ENCODE measurements at places on chromosomes 4 and X.

- DNase-seq = no peak
Measured at GRCh38 chr4:32658019-32658418, 1937.8 kb downstream of the PCDH7 start.

GRCh38 chrX:14697451-14697850, 168.1 kb downstream of the GLRA2 start:
- DNase-seq = no peak

DNA sequence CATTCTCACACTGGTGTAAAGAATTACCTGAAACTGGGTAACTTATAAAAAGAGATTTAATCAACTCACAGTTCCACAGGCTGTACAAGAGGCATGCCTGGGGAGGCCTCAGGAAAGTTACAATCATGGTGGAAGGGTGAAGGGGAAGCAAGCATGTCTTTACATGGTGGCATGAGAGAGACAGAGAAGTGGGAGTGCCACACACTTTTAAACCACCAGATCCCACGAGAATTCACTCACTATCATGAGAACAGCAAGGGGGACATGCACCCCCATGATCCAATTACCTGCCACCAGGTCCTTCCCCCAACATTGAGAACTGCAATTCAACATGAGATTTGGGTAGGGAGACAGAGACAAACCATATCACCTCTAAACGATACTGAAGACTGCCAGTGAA, 23.0 kb downstream of the EPGN start:
- DNase-seq = no peak

DNA sequence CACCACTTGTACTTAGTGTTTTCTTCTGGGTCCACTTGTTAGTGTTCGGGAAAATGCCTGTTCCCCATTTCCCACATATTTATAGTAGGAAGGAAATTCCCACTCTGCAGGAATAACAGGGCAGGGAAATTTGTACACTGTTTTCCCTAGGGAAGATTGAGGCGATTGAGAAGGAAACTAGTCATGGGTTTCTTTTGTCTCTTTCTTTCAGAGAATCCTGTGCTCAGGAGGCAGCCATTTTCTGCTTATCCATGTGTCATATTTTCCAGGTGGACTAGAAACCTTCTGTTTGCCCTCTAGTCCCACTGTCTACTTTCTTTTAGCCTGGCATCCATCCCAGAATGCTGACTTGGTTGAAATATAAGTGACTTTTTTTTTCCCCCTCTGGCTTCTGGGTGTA, 299.1 kb upstream of the ANKRD50 start:
- no peak for DNase-seq

GRCh38 chrX:123271902-123272301, 87.8 kb downstream of the GRIA3 start:
- no peak for DNase-seq

- no peak for DNase-seq
Measured at GRCh38 chr4:101682946-101683345, 107.6 kb upstream of the BANK1 start.

- DNase-seq = no peak
Measured at GRCh38 chrX:133171962-133172708, 46.0 kb downstream of the TFDP3 start.

- no peak for DNase-seq
Measured at GRCh38 chr4:118790544-118790943, 45.4 kb downstream of the SEC24D start.

DNA sequence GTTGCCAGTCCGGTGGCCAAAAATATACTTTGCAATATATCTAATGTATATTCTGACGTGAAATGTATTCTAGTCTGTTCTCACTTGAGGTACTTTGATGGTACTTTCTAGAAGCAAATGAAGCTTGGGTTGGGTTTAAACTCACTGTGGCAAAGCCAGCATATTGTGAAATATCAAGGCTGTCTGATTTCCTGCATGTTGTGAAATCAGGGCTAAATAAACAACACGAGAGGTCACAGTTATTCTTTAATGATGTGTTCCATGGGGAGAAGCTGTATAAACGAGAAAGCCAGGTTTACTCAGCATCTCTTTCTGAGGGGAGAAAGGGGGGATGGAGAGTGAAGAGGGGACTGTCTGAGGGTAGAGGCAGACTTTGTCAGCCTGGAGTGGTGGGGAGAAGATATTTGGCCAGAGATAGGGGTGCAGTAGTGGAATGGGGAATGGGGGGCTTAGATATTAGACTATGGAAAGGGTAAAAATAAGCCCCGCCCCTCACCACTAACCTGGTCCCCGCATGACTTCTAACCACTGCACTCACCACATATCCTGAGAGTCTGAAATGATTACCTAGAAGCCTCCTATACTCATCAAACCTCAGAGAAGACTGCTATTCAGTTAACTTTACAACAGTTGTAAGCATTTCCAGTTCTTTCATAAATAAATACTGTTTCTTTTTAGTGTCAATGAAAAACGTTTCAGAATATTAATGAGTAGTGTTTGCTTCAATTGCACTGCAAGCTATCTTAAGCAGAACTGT, 5.9 kb upstream of the SCARB2 start:
- no peak for DNase-seq

- DNase-seq = no peak
Measured at GRCh38 chrX:30971774-30972603, 82.9 kb upstream of the TAB3 start.

GRCh38 chr4:172096786-172097185, 283.6 kb downstream of the GALNTL6 start:
- no peak for DNase-seq

DNA sequence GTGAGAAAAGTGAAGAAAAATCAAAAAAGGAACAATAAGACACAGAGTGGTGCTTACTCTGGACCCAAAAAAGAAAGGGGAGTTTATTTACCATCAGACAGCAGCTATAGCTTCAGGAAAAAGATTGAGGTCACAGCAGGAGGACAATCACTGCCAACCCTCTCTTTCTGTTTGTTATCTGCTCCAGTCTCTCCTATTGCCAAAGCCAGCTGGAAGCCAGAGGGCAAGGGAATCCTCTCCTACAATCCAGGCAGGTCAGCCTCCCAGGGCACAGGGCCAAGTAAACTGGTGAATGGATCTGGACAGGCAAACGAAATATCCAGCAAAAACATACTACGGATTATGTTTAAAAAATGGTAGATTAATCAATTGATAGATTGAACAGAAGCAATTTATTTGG, 306.9 kb upstream of the SLIT2 start:
- no peak for DNase-seq

- DNase-seq = no peak
Measured at GRCh38 chr4:8185930-8186329, 13.2 kb upstream of the SH3TC1 start.

- no peak for DNase-seq
Measured at GRCh38 chr4:3724319-3725231, 41.6 kb upstream of the ADRA2C start.

GRCh38 chrX:69813677-69814076, 197.8 kb downstream of the EDA start:
- no peak for DNase-seq

DNA sequence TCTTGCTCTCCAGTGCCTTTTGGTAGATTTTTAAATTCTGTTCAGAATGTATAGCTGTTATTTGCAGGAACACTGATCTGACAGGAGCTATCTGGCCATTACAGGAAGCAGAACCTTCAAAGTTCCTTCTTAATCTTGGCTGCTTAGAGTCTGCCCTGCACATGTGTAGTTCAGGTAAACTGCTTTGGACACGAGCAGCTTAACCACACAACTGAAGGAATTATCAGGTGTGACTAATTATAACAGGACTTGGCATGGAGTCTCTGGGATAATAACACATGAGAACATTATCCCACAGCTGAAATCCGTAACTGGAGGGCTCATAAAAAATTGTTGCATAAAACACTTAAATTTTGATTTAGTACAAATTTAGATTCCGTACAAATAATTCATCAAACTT, 11.6 kb upstream of the ING2 start:
- DNase-seq = no peak

- DNase-seq = no peak
Measured at GRCh38 chr4:40507977-40508376, 121.7 kb downstream of the RBM47 start.

DNA sequence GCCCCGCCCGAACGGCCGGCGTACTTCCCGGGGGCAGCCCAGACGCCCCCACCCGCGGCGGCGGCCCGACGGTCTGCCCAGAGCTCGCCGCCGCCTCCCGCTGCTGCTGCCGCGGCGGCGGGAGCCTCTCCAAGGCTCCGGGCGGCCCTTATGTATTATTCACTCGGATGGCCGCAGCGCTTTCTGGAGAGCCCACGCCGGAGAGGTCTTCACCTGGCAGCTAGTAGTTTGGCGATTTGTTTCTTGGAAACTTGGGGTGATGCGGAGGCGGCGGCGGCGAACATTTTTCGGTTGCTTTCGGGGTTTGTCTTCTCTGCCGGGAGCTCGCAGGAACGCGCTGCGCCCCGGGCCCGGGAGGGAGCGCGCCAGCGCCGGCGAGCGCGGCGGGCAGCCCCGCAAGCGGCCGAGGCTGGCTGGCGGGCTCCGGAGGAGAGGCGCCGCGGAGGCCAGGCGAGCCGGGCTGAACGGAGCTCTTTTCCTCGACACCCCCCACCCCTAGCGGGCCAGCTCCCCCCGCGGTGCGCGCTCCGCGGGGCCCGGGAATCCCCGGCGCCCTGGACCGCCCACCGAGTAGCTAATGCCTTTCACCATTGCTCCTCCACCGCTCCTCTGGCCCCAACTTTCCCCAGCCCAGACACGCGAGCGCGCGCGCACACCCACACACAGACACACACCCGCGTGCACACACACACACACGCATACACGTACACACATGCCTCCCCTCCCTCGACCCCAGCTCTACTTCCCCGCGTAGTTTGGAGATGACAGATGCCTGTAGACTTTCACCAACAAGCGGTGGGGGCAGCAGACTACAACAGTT, 113.5 kb downstream of the DHX15 start:
- no peak for DNase-seq

DNA sequence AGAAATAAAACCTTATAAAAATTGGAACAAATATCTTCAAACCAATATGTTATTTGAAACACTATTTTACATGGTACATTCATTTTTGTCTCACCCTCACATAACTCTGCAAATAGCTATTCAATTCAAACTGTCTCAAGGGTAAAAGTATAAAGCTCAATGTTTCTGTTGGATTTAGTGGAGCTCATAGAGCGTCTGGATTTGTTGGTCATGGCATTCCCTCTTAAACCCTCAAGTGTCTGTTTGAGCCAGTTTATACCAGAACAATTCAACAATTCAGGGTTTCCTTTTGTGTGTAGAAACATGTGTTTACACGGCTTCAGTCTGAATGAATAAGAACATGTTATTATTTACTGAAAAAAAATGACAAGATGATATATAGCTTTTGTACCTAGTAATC, 161.6 kb downstream of the PCDH18 start:
- DNase-seq = no peak

DNA sequence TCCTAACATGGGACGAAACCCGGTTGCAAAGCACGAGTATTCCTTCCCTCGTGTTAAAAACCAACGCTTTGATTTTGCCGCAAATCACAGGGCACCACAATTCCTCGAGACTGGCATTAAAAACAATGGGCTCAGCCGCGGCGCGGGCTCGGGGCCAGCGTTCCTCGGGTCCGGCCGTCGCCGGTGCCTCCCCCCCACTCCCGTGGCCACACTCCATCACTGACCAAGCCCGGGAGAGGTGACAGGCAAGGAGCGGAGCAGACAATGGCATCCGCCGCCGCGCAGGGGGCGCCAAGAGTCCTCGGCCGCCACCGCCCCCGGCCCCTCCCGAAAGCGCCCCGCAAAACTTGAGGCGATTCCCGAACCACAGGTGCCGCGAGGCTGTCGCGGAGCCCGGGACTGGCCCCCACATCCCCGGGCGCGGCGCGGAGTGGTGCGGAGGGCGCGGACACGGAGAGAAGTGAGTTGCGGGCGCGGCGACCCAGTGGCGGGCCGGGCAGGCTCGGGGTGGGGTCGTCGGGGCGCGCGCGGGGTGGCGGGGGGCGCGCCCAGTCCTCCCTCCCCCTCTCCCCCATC, 445 bp downstream of the AP1S2 start:
- DNase-seq = peak; percentile 79

GRCh38 chr4:55435141-55435841, 39.5 kb downstream of the TMEM165 start:
- DNase-seq = no peak

DNA sequence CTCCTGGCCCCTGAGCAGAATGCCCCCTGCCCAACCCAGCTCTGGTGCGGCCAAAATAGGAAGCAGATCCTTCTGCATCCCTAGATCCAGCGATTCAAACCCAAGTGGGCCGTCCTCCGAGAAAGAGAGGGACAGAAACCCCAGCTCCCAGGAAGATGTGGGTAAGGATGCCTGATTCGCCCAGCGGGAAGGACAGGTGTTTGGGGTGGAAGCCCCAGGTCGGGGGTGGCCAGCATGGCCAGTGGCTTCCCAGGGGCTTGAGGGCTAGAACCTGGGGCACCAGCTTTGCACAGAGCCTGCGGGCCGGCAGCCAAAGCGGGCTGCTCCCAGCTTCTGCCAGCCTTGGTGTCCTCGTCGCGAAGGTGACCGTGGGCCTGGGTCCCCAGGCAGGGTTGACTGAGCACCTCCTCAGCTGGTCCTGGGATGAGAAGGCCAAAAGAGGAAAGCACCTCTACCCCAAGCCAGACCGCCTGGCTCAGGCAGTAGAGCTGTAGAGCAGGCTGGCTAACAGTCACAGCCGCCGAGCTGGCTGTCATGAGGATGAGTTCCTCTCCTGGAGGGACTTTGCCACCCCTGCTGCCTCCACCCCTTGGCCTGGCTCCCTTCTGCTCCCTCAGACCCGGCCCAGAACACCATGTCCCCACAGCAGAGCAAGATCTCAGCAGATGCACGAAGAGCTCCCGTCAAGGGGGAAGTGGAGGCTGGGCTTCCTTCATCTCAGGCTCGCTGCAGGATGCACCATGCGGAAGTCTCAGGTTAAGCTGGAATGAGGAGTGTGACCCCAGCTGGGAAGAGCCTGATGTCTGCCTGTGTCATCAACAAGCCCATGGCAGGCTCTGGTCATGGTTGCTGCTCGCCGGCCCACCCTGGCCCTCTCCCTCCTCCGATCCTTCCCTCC, 59.9 kb downstream of the CPZ start:
- peak; percentile 57 for DNase-seq

DNA sequence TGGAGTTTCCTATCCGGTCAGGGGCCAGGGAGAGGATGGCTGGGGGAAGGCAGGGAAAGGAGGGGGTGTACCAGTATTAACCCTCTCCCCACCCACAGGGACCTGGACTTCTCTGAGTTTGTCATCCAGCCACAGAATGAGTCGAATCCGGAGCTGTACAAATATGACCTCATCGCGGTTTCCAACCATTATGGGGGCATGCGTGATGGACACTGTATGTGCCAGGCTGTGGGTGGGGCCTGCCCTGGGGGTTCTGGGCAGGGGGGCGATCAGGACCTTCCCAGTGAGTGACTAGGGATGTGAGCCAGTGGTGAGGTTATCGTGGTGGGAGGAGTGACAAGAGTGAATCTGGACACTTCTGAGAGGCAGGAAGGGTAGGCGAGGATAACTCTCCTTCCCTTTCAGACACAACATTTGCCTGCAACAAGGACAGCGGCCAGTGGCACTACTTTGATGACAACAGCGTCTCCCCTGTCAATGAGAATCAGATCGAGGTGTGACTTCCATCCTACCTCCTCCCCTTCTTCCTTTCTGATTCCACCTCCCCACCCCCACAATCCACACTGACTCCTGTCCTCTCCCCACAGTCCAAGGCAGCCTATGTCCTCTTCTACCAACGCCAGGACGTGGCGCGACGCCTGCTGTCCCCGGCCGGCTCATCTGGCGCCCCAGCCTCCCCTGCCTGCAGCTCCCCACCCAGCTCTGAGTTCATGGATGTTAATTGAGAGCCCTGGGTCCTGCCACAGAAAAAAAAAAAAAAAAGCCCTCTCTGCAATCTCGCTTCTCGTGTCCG, 14.6 kb downstream of the USP11 start:
- DNase-seq = peak; percentile 66

GRCh38 chr4:36489798-36490197, 208.4 kb downstream of the DTHD1 start:
- DNase-seq = no peak

- no peak for DNase-seq
Measured at GRCh38 chrX:37302569-37302968, 46.6 kb upstream of the PRRG1 start.
